Naive thymus-derived CD4-positive, alpha-beta T cell (primary cell): ENCODE measurements at places on chromosomes 13 and 19. TPM values are rescaled to one million over a fixed set of nuclear protein-coding genes. Genes with fewer than 3 reads are reported as not detected.

Gene EID2B
- 8.2 TPM for total RNA-seq

DNA sequence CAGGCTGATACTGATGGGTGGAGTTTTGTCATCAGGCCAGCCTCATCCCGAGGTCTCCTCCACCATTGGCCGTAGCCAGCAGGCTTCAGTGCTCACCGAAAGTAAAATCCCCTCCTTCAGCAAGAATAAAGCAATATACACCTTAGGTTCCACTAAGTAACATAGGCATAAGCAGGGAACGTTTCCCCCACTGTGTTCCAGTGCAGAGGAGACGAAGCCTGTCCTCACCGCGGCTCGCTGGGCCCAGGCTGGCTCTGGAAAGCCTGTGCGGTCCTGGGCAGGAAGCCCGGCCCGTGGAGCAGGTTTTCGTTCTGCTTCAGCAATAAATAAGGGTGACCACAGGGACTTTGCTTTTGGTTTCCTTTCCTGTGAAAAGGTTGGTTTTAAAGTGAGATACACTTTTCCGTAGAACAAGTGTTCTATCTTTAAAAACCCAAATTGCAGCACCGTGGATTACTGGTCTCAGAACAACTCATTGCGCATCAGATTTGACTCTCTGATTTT lies 16.3 kb upstream of the TEX29 start:
- H3K4me3 ChIP-seq, result no peak overlapping the region
- H3K27me3 ChIP-seq, result no peaks in the 10 kb centered on the region
- peaks cover 70% of the 10 kb centered on the region for H3K36me3 ChIP-seq
- no peak overlapping the region for H3K27ac ChIP-seq
- no peak for DNase-seq
- no peaks in the 10 kb centered on the region for H3K4me1 ChIP-seq

GRCh38 chr19:4294389-4294788 lies 7.8 kb downstream of the TMIGD2 start:
- H3K4me3 ChIP-seq, result no peak overlapping the region
- H3K27me3 ChIP-seq, result no peaks in the 10 kb centered on the region
- no peak for DNase-seq
- no peaks in the 10 kb centered on the region for H3K4me1 ChIP-seq
- H3K27ac ChIP-seq, result no peak overlapping the region
- H3K36me3 ChIP-seq, result peaks cover 46% of the 10 kb centered on the region

DNA sequence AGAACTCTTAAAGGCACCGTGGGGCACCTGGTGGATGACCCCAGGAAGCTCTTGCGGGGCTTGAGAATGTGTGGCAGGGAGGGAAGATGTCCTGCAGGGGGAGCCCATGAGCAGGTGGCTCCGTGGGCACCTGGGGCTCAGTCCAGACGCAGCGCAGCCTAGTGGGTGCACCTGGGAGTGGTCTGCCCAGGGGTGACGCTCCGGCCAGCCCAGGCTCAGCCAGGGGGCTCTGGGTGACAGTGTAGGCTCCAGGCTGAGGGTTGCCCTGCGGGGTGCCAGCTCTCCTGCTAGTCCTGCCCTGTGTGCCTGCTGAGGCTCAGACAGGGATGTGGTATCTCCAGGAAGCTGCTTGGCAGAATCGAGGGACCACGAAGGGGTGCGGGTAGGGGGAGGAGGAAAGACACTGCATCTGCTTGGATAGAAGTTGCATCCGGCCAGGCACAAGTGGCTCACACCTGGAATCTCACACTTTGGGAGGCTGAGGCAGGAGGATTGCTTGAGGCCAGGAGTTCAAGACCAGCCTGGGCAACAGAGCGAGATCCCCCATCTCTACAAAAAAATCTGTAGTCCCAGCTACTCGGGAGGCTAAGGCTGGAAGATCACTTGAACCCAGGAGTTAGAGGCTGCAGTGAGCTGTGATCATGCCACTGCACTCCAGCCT lies 15.0 kb upstream of the PGLS start:
- H3K4me3 ChIP-seq, result peak overlapping the region; percentile 16
- no peak overlapping the region for H3K27ac ChIP-seq
- peaks cover 8% of the 10 kb centered on the region for H3K4me1 ChIP-seq
- peak; percentile 62 for DNase-seq

DNA sequence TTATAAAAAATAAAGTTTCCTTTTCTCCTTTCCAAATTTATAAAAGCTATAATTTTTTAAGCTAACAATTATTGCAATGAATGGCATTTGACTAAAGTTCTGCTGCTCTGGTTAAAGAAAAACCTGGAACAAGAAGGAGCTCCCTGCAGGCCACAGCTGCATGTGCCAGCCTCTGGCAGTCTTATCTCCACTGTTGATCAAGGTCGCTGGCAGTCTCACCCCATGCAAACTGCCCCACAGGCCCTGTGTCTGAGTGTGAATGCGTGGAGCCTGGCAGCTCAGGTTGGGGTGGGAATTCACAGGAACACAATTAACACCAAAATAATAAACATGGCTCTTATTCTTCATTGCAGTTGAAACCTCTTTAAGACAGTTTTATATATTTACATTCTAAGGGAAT lies 30.2 kb upstream of the FREM2 start:
- H3K27me3 ChIP-seq, result no peaks in the 10 kb centered on the region
- no peaks in the 10 kb centered on the region for H3K4me1 ChIP-seq
- no peak overlapping the region for H3K4me3 ChIP-seq
- no peak for DNase-seq
- no peak overlapping the region for H3K27ac ChIP-seq
- no peaks in the 10 kb centered on the region for H3K36me3 ChIP-seq

Gene IGLON5
- 0.08 TPM in 1 of 2 replicates, not detected in the other for total RNA-seq

- no peaks in the 10 kb centered on the region for H3K27me3 ChIP-seq
- no peak for DNase-seq
- no peak overlapping the region for H3K27ac ChIP-seq
- H3K4me1 ChIP-seq, result no peaks in the 10 kb centered on the region
- H3K36me3 ChIP-seq, result no peaks in the 10 kb centered on the region
- no peak overlapping the region for H3K4me3 ChIP-seq
Measured at GRCh38 chr13:66009241-66009640, 1220.9 kb downstream of the PCDH9 start.

GRCh38 chr13:51760592-51760991 lies 43.4 kb downstream of the DHRS12 start:
- no peak overlapping the region for H3K4me3 ChIP-seq
- H3K4me1 ChIP-seq, result peaks cover 15% of the 10 kb centered on the region
- peaks cover 4% of the 10 kb centered on the region for H3K36me3 ChIP-seq
- no peak overlapping the region for H3K27ac ChIP-seq
- DNase-seq, result no peak

Gene RYR1
- 2.0 and 2.1 TPM in 2 replicates for total RNA-seq

Gene SOX1
- not detected for total RNA-seq

Gene NPHS1
- not detected for total RNA-seq

Gene CEACAM1
- total RNA-seq, result 2.5 TPM

DNA sequence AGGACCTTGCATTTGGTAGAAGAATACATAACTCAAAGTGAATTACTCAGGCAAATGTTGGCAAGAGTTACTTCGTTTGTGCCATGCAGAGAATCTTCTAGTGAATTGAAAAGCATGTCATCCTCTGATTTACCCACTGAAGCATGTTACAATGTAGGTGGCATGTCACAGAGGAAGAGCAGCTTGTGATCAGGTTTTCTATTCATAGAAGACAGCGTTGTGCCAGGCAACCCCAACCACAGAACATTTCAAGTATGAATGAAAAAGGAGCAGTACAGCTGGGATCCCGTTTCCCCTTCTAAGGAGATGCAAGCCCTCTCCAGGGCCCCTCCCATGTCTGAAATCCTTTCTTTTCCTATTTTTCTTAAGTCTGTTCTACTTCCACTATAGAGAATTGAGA lies 6.0 kb upstream of the KATNAL1 start:
- no peak overlapping the region for H3K27ac ChIP-seq
- H3K36me3 ChIP-seq, result no peaks in the 10 kb centered on the region
- no peaks in the 10 kb centered on the region for H3K4me1 ChIP-seq
- no peaks in the 10 kb centered on the region for H3K27me3 ChIP-seq
- no peak overlapping the region for H3K4me3 ChIP-seq
- no peak for DNase-seq

- H3K27me3 ChIP-seq, result peaks cover 13% of the 10 kb centered on the region
- no peaks in the 10 kb centered on the region for H3K36me3 ChIP-seq
- DNase-seq, result no peak
- peaks cover 8% of the 10 kb centered on the region for H3K4me1 ChIP-seq
- peak within 1 kb of the TSS; percentile 40 for H3K4me3 ChIP-seq
Measured at GRCh38 chr19:39083983-39084731, at the start of gene ACP7. TSS of gene ACP7 (plus strand) at chr19:39084368. CDS start at chr19:39085270, 902 bp downstream.

DNA sequence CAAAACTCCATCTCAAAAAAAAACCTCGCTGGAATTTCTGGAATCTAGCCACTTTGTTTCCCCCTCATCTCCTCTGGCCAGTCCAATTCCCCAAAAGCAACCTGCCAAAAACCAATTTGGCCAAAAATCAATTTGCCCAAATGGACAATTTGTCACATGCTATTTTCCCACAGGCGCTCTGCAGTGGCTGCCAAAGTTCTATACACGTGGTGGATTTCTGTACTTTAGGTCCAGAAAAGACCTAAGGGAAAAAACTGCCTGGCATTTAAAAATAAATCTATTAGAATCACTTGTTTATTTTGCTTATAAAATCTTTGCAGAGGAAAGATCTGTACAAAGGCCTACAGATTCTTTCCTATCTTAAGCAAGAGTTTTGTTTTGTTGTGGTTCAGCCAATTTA lies 79.4 kb downstream of the MAP4K1 start:
- peak overlapping the region; percentile 9 for H3K4me3 ChIP-seq
- no peaks in the 10 kb centered on the region for H3K36me3 ChIP-seq
- H3K4me1 ChIP-seq, result peaks cover 34% of the 10 kb centered on the region
- DNase-seq, result no peak
- no peaks in the 10 kb centered on the region for H3K27me3 ChIP-seq
- H3K27ac ChIP-seq, result no peak overlapping the region

Gene CLASRP
- 185 TPM for total RNA-seq

- peak within 1 kb of the TSS; percentile 93 for H3K27ac ChIP-seq
- peak; percentile 96 for DNase-seq
- peaks cover 46% of the 10 kb centered on the region for H3K4me1 ChIP-seq
- peak within 1 kb of the TSS; percentile 75 for H3K4me3 ChIP-seq
Measured at GRCh38 chr19:1275260-1275975, at the start of gene FAM174C. TSS of gene FAM174C (plus strand) at chr19:1275530. CDS start at chr19:1275550, 20 bp downstream.

GRCh38 chr13:100356426-100356825 lies 232.2 kb downstream of the GGACT start:
- no peaks in the 10 kb centered on the region for H3K36me3 ChIP-seq
- no peaks in the 10 kb centered on the region for H3K4me1 ChIP-seq
- no peak for DNase-seq
- no peaks in the 10 kb centered on the region for H3K27me3 ChIP-seq
- no peak overlapping the region for H3K4me3 ChIP-seq
- H3K27ac ChIP-seq, result no peak overlapping the region

DNA sequence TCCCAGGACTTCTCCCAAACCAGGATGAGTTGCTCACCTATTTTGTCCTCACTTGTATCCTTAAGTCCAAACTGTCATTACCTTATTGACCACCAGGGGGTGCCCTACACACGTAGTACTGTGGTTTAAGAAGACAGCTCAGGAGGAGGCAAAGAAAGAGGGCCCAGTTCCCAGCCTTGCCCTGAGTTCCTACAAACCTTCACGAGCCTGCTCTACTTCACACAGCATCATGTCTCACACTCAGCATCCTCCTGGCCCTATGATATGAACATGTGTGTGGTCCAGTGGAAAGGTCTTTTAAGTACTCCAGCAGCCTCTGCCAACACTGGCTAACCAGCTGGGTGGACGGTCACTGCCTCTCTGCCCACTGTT lies 8.1 kb upstream of the ZNF784 start:
- H3K27ac ChIP-seq, result peak overlapping the region; percentile 16
- H3K4me1 ChIP-seq, result peaks cover 28% of the 10 kb centered on the region
- peak; percentile 88 for DNase-seq
- H3K4me3 ChIP-seq, result no peak overlapping the region

Gene KLK15
- total RNA-seq, result not detected in 2 replicates

- H3K4me3 ChIP-seq, result no peak overlapping the region
- DNase-seq, result no peak
- H3K36me3 ChIP-seq, result no peaks in the 10 kb centered on the region
- no peaks in the 10 kb centered on the region for H3K27me3 ChIP-seq
- H3K27ac ChIP-seq, result no peak overlapping the region
- H3K4me1 ChIP-seq, result no peaks in the 10 kb centered on the region
Measured at GRCh38 chr13:72317346-72318109, 409.9 kb downstream of the MZT1 start.

DNA sequence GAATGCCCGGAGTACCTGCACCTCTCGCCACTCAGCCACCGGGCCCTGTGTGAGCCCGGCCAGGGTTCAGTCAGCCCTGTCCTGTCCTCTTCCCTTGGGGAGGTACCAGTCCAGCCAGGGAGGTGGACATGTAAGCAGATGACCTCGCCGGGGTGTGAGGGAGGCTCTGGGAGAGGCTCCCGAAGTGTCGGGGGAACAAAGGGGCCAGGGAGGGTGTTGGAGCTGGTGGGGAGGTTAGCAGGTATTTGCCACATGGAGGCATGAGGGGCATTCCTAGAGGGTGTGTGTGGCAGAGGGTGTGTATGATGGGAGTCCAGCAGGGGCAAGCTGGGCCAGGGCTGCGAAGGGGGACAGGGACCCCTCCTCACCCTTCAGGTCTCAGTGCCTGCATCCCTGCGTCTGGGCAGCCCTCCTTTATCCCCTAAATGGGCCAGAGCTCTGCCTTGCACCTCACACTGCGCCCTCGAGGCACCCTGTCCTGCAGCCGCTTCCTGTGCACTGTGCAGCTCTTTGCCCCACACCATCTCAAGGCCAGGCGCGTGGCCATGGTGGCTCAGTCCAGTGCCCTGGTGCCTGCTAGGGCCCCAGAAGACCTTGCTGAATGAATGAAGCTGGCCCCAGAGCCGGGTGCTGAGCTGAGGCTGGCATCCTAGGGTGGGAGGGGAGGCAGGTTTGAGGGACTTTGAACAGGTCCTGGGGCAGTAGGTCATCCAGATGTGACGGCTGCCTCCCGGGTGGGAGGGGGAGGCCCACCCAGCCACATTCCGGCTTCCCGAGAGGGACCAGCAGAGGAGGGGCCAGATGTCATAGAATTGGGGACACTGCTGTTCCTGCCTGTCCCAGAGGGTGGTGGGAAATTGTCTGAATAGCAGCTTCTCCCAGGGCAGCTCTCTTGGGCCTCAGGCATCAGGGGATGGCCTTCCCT lies 3.1 kb downstream of the DDA1 start:
- no peak overlapping the region for H3K27ac ChIP-seq
- no peak for DNase-seq
- peaks cover 15% of the 10 kb centered on the region for H3K4me1 ChIP-seq
- H3K36me3 ChIP-seq, result peaks cover 16% of the 10 kb centered on the region
- no peak overlapping the region for H3K4me3 ChIP-seq

Gene CD22
- 1.5 TPM for total RNA-seq

Gene OSCAR
- total RNA-seq, result 0.24 TPM

Gene KIR3DL1
- total RNA-seq, result 2.0 TPM

DNA sequence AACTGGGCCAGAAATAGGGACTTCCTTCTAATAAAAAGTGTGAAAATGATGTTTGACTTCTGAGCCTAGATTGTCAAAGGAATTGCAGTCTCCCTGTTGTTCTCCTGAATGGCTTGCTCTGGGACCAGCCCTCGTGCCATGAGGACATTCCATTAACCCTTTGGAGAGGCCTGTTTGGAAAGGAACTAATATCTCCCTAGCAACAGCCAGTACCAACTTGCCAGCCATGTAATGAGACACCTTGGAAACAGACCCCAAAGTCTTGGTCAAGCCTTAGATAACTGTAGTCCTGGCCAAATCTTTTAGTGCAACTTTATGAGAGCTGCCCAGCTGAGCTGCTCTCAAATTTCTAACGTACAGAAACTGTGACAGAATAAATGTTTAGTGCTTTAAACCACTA lies 8.2 kb upstream of the SIAH3 start:
- H3K4me1 ChIP-seq, result no peaks in the 10 kb centered on the region
- no peaks in the 10 kb centered on the region for H3K36me3 ChIP-seq
- H3K27ac ChIP-seq, result no peak overlapping the region
- DNase-seq, result no peak
